ENCODE measurements at places on chromosomes 2 and 18.

GRCh38 chr18:58336605-58337004 is 292.3 kb downstream of the ALPK2 start:
- DNase-seq = no peak

GRCh38 chr2:238897911-238898311 is 50.0 kb downstream of the TWIST2 start:
- no peak for DNase-seq

- no peak for DNase-seq
Measured at GRCh38 chr2:35510636-35511035, 844.9 kb upstream of the CRIM1 start.

DNA sequence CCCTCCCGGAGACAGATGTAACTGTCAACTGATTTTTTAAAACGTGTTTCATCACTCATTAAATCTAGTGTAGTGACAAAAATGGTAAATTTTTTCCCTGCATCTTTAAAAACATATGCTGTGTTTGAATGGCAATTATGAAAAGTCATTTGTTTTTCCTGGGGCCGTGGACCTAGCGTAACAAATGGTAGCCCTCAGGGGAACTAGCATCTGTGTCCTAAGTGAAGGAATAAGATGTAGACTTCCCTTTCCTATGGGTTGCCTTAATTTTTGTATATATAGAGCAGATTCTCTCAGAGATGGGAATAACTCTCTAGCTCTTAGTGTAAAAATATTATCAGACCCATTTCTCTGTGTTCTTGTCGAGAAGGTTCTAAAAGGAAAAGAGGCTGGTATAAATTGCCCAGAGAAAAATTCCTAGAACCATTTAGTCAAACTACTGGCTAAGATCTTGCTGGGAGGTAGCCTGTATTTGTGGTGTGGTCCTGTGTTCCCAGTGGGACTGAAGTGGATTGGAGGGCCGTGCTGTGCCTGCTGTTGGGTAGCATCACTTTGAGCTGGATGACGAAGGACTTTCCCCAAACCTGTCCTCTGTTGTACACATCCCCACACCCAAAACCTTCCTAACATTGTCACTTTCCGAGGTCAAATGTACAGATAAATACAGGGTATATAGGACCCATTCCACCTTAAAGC is 85.8 kb downstream of the LIMS1 start:
- DNase-seq = no peak

- peak; percentile 85 for DNase-seq
Measured at GRCh38 chr2:120238728-120239487, 13.7 kb upstream of the RALB start.

GRCh38 chr2:177155631-177156030 is 57.0 kb upstream of the HNRNPA3 start:
- no peak for DNase-seq

GRCh38 chr2:142734231-142734630 is 143.2 kb upstream of the KYNU start:
- no peak for DNase-seq

Data from HS-27A (cell line).